ENCODE measurements at places on chromosomes 16 and 17. TPM values are rescaled to one million over a fixed set of nuclear protein-coding genes. Genes with fewer than 3 reads are reported as not detected.

Gene CNGB1
- 1.5 TPM for total RNA-seq

Gene MEFV
- total RNA-seq: 1.8 TPM

Gene TERB1
- 1.0 TPM for total RNA-seq

Gene NAA60
- total RNA-seq: 54.4 TPM

Gene ATP2C2
- 33.2 TPM for total RNA-seq

Gene SPATA22
- not detected for total RNA-seq

Measured in ureter (tissue), 1 donor.